SJCRH30 (cell line): ENCODE measurements at places on chromosomes 16 and 17. TPM values are rescaled to one million over a fixed set of nuclear protein-coding genes. Genes with fewer than 3 reads are reported as not detected.
A peak's percentile ranks its signal among the peaks of the same experiment; 100 is the strongest.

DNA sequence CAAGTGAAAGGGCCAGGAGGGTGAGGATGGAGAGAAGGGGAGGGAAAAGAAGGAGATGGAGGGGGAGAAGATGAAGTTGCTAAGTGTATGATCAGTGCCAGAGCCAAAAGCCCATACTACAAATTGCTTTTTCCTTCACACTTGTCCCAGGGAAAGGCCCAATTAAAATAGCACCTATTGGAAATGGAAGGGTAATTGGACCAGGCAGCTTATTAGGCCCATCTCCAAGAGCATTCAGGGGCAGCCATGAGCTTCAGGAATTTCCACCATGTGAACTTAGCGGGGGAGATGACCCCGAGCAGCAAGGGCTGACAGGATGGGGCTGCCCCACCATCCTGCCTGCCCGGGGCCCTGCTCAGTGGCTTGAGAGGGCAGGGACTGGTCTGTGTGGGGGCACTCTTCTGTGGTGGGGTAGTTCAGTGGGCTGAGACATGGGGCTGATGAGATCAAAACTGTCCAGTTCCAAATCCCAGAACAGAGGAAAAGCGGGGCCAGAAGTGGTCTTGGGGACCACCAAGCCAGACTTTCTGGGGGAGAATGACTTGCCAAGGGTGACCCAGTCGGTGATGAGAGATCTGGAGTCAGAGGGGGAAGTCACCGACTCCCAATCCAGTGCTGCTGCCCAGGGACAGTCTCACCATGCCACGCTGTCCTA lies 27.5 kb downstream of the GOSR2 start:
- H3K36me3 ChIP-seq: no peaks in the 10 kb centered on the region
- no peak overlapping the region for H3K4me3 ChIP-seq
- H3K4me1 ChIP-seq: peaks cover 40% of the 10 kb centered on the region
- no peak for DNase-seq
- H3K27ac ChIP-seq: peak overlapping the region; percentile 10; the same call in 1 of the 2 replicates

DNA sequence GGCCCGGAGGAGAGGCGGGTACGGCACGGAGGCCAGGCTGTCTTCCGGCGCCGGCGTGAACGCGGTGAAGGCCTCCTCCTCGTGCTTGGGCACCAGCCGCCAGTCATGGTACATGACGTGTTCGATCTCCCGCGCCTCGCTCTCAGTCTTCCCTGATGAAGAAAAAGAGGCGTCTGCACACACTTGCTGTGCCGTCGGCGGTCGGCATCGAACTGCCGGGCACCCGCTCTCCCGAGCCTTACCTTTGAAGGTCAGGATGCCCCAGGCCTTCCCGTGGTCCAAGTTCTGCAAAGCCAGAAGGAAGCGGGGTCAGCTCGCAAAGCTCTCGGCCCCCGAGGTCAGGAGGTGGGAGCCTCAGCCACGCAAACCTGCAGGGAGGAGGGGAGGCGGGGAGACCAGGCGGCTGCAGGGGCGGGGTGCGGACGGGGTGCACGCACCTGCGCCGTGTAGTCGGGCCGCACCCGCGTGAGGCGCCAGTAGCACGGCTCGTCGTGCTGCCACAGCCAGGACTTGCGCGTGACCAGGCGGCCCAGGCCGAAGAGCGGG lies at the start of gene EME2:
Gene EME2 (plus strand): TSS at position 449 of the 546 bp plus-strand sequence. CDS start 418 bp downstream, outside the sequence.
- peak within 1 kb of the TSS; percentile 71 for H3K27ac ChIP-seq
- H3K4me1 ChIP-seq: peaks cover 6% of the 10 kb centered on the region; the same call in 1 of the 2 replicates
- no peak for DNase-seq
- peak within 1 kb of the TSS; percentile 97 for H3K4me3 ChIP-seq

- no peaks in the 10 kb centered on the region for H3K4me1 ChIP-seq
- no peak overlapping the region for H3K4me3 ChIP-seq
- no peak overlapping the region for H3K27ac ChIP-seq
- no peak for DNase-seq
- no peaks in the 10 kb centered on the region for H3K36me3 ChIP-seq
Observed at GRCh38 chr17:37830151-37830993, 85.5 kb upstream of the HNF1B start.

Gene MYH1
- total RNA-seq: not detected in 2 replicates

Gene TMEM132E
- not detected in 2 replicates for total RNA-seq
